Upper lobe of right lung (tissue), 1 donor: ENCODE measurements at places on chromosomes 11 and 22. TPM values are rescaled to one million over a fixed set of nuclear protein-coding genes. Genes with fewer than 3 reads are reported as not detected.

- DNase-seq: no peak
These were observed 31.5 kb downstream of the TRMU start for GRCh38 chr22:46366801-46367706.

- DNase-seq: no peak
These were observed 147.1 kb downstream of the CADM1 start for GRCh38 chr11:115357066-115357465.

DNA sequence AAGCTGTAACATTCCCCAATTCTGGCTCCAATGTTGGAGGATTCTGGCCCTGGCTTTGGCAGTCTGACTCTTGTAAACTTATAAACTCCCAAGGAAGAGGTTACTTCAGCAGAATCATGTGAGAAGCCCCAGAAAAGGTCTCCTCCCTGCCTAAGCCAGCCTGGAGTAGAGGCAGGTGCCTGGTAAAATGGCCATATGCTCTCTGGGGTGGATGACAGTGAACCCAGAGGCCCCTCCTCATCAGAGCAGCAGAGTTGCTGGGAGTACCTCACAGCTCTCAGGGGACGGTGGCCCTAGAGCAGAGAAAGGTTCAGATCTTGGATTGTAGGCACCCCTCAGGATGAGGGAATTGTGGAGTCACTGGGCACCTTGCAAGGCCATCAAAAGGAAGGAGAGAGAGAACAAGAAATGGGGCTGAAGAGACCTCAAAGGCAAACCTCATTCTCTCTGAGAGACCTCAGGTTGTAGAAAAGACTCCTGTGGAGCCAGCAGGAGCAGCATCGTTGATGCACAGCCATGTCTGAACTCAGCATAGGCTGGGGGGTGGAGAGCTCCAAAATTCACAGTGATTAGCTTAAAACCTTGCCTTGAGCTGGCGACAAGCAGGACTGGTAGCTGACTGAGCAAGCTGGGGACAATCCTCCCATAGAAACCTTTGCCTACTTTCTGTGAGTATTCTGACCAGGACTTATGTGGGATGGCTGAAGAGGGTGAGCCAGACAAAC, 4.9 kb upstream of the P2RY6 start:
- no peak for DNase-seq

The SLC39A13 gene
- total RNA-seq: 62.0 TPM

The ZDHHC5 gene
- total RNA-seq: 79.8 TPM
